C1 segment of cervical spinal cord (tissue), 14 donors: ENCODE measurements at places on chromosomes 1 and 21.

DNA sequence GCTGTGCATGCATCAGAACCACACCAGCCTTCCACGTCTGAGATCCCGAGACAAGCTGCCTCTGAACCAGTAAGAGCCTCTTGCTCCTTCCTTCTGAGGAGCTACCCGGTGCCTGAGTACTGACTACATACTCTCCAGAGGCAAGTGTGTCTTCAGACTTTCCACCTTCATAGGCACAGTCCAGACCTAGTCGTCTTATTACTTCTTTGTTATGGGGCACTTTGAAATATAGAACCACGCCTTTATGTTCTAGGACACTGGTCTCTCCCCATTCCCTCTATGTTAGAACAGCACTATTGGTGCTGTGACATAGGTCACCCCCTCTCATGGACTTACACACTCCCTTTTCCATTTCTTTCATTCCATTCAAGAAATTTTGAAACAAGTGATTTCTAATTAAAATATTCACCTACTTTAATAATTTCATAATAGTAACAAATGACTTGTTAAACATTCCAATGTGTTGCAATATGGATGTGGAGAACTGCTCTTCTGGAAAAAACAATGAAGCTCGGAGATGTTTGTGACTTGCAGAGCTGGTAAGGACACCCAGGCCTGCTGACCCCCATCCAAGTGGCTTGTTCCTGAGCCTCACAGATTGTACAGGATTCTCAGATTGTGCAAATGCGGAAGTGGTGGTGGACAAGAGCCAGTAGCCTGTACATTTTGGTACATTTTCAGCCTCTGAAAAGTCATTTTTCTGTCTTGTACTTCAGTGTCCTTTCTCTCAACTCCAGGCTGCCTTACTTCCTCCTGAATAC lies 76.1 kb upstream of the SIPA1L2 start:
- no peak for DNase-seq

DNA sequence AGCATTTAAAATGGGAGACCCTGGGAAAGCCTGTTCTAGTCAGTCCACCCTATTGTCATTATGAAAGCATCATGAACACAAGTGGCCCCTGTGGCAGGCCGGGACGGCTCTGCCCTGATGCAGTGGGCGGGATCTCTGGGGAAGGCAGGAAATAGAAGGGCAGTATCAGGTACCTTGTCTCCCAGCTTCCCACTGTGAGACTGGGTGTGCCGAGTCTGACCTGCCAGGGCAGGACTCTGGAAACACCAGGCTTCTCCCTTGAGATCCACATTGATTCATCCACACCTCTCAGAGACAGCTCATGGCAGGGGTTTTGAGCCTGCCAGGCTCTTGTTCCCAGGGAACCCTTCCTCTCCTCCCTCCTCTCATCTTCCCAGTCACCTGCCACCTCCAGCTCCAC lies 24.5 kb upstream of the GNPAT start:
- DNase-seq: no peak

DNA sequence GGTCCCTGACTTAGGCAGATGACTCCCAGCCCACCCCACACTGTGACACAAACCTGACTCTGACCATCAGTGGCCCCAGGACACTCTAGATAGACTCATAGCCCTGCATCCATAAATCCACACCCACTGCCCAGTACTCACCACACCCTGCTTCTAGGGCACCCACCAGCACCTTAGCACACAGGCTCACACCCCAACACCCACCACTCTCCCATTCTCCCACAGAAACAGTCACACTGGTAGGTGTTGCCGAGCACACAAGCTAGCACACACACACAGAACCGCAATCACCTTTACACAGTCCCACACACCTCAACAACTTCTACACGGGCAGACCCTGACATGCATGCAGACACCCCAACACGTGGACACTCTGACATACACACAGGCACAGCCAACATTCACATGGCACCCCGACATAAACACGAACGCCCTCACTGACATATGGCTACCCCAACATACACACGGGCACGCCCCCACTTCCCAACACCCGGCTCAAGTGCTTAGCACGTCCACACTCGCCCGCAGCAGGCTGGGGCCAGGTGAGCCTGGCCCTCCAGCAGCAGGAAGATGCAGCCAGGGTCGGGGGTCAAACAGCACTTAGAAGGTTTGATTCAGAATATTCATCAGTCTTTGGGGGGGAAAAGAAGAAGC lies 105.5 kb upstream of the TARDBP start:
- DNase-seq: no peak

DNA sequence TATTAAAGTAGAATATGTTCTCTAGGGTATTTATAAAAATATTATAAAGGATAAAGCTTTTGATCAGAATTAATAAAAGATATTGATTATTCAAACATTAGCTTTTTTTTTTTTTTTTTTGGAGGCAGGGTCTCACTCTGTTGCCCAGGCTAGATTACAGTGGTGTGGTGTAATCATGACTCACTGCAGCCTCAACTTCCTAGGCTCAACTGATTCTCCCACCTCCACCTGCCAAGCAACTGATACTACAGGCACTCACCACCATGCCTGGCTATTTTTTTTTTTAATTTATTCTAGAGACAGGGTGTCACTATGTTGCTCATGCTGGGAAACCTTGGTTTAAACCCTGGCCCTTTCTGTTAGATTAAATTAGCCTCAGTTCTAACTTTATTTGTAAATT lies 188.3 kb downstream of the CLEC20A start:
- no peak for DNase-seq

GRCh38 chr1:117654493-117655219 lies 48.8 kb downstream of the TENT5C start:
- no peak for DNase-seq

GRCh38 chr1:83670909-83671565 lies 327.9 kb downstream of the TTLL7 start:
- no peak for DNase-seq

DNA sequence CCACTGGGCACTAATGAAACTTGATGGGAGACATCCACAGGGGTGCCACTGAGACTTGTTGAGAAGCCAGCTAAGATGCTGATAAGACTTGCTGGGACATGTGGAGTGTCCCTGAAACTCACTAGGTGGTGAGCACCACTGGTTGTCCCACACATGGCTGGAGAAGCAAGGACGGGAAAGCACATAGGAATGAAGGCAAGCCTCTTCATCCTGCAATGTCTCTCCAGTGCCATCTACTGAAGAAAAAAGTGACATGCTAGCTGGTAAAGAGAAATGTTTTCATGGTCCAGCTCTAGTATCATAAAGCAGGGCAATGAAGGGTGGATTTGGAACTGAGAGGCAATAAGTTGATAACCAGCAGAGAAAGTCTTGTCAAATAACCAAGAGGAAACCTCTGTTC lies 283.0 kb downstream of the PAPPA2 start:
- DNase-seq: no peak

DNA sequence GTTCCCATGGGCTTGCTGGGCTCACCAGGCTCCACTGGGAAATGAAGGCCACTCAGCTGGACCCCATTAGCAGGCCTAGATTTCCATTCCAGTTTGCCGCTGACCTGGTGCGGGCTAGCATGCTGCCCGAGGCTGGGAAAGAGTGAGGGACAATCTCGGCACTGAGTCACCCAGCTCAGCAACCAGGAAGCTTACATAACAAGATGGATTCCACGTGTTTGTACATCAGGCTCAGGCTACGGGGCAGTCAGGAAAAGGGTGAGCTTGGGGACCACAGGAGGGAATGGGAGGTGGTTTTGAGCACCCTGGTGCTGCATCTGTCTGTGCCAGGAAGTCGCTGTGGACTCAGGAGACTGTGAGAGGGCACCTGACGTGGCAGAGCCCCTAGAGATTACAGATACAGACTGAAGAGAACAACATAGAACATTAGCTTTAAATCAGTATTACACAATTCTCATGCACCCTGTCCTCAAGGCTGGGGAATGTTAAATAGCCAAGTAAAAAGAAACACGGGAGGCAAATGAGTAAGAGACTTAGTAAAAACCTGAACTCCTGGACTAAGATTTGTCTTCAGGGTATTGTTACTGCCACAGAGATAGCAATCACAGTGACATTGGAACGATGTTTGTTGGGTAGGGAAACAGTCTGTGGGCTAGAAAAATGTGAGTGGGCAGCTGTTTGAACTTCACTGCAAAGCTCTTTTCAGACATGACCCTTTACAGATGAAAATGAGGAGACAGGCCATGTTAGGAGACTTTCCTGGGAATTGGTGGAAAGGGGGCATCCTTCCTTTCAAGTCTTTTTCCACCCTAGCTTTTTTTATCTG lies 51.1 kb downstream of the GLUL start:
- no peak for DNase-seq

- no peak for DNase-seq
These were observed 30.9 kb downstream of the LRRC8B start for GRCh38 chr1:89555550-89555949.

GRCh38 chr1:246930830-246931548 lies 759 bp downstream of the AHCTF1 start:
- DNase-seq: peak; percentile 56

DNA sequence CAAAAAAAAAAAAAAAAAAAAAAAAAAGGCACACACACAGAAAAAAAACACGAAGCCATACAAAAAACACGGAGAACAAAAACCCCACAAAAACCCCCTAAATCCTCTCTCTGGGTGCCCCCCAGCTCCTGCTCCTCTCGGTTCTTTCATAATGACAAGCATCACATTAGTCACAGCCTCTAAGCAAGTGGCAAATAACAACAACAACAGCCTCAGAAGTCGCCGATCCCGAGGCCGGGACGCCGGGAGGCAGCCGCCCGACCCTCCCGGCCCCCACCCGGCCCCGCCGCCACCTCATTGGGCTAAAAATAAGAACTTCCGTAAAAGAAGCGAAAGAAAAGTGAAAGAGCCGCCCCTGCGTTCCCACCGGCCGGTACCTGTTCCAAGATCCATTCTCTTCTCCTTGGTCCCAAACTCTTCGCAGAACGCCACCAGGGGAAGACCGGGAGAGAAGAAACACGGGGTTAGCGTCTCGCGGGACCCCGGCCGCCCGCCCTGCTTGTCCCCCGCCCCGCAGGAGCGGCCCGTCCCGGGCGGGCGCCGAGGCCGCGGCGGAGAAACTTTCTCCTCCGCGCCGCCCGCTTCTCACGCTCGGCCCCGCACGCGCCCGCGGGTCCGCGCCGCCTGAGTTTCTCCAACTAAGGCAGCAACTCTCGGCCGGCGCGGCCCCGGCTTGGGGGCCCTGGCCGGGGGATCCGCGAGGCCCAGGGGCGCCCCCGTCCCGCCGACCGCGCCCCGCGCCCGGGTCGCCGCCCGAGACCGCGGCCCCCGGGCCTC lies 102.8 kb downstream of the CASZ1 start:
- peak; percentile 48 for DNase-seq

- no peak for DNase-seq
These were observed 13.7 kb upstream of the EPHA10 start for GRCh38 chr1:37778654-37779053.

GRCh38 chr1:208154040-208154439 lies 90.1 kb downstream of the PLXNA2 start:
- DNase-seq: no peak

DNA sequence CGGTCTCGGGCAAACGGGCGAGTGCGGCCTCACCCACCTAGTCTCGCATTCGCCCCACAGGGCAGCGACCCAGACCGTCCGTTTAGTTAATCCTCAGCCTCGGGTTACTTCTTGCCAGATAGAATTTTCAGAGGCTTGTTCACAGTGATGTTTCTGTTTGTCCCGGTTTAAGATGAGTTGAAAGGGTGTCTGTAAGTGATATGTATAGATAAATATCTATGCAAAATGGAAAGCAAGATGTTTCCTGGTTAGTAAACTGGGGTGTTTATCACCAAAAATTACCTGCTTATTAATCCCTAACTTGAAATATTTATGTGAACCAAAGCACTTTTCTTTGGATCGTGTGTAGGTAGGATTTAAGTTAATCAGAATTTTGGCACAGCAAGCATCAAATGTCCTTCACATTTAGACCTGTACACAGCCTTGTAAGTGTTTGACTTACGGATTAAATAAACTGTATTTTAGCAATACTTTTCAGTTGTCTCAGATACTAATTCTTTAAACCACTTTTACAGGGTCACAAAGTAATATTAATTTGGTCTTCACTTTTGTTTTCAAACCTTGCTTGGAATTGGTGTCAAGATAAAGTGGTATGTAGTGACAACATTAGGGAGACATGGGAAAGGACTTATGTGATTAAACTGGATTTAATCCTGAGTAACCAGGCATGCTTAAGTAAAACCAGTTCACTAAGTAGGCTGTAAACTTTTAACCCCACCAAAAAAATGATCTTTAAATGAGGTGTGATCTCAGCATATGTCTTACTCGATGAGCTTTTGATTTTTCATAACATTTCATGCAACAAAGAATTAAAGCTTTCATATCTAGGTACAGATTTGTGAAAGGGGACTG lies 914 bp downstream of the ZNF326 start:
- DNase-seq: no peak

DNA sequence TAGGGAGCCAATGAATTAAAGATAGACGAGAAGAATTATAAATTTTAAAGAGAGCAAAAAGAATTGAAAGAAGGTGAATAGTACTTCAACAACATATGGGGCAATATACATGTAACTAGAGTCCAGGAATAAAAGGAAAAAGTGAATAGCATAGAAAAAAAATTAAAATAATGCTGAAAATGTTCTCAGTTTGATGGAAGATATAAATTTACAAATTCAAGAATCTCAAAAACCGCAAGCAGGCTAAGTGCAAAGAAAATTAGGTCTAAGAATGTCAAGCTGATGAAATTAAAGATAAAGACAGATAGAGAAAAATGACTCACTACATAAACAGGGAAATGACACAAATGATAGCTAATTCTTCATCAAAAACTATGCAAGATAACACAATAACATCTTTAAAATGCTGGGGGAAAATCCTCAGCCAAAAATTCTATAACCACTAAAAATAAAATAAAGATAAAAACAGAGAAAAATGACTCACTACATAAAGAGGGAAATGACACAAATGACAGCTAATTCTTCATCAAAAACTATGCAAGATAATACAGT lies 326.3 kb downstream of the TBX15 start:
- no peak for DNase-seq

DNA sequence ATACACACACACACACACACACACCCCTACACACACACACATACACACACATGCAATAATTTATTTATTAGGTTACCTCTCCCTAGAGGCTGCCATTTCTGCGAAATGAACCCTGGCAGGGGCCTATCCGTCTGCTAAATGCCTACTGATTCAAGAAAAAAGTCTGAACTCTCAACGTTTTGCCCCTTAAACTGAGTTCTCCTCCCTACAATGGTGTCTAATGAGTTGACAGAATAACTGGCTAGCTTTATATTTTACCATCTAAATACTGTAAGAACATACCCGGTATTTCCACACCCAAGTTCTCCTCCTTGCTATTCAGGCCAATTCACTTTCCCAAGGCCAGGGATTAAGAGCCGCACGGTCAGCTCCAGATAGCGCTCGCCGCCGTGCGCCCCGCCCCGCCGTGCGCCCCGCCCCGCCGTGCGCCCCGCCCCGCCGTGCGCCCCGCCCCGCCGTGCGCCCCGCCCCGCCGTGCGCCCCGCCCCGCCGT lies 339 bp upstream of the RNPC3 start:
- no peak for DNase-seq

GRCh38 chr21:42306366-42307035 lies 8.7 kb downstream of the TFF3 start:
- DNase-seq: no peak
